HT1080 (cell line): ENCODE measurements at places on chromosomes 12 and 14.

GRCh38 chr12:71626768-71627167 is 36.9 kb downstream of the ZFC3H1 start:
- peak; percentile 51 for DNase-seq

DNA sequence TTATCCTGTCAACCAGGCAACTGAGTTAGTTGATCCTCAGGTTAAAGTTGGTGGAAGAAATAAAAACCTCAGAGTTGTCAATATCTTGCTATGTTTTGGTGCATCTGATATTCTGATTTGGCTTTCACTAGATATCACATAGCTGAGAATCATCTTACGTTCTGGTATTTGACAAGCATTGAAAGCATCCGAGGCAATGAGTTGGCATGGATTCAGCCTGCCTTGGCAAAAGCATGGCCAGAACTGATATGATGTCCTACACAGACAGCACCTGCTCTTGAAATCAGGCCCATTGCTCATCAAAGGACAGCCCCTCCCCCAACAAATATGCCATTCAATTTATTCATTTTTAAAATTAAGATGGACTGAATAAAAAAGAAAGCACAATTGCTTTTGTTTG is 320.7 kb upstream of the ATP2B1 start:
- DNase-seq: no peak

DNA sequence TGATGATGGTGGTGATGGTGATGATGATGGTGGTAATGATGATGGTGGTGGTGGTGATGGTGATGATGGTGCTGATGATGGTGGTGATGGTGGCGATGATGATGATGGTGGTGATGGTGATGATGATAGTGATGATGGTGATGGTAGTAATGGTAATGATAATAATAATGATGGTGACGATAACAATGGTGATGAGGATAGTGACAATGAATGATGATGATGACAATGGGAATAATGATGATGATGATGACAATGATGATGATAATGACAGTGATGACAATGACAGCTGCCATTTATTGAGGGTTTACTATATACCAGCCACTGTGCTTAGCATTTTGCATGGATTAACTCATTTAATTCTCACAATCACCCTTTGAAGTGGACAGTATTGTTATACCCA is 94.6 kb downstream of the SRRM4 start:
- no peak for DNase-seq

DNA sequence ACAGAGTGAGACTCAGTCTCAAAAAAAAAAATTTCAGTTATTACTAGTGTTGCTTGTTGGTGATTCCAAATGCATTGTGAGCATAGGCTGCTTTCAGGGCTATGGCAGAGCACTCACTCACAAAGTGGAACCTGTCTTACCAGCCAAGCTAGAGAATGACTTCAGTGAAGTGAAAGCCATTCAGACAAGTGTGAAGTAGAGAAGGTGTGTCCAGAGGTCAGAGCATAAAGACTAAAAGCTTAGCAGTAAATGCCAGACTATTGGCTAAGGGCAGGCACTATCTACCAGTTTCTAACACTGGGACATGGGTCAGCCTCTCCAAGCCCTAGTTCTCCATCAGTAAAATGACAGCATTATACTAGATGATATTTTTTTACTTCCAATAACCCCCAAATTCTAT is 12.7 kb downstream of the PPP1R36 start:
- DNase-seq: no peak

DNA sequence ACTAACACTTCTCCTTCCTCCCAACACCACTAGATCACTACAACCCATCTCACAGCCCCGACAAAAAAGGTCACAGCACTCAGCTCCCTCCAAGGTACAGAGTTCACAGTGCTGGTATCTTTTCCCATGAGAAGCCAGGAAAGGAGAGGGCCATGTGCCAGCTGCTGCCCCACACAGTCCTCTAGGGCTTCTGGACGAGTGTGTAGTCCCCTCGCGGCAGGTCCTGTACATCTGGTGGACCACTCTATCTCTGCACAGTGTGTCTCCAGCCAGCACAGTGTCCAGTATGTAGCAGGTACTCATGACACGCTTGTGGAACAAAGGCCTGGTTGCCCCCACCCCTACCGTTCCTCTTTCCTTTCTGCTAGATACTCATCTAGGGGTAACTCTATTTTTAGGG is 134.4 kb upstream of the FOXN3 start:
- DNase-seq: no peak
